NCI-H1436 treated with DMSO at 0.1 percent for 48 hours (cell line): ENCODE measurements at places on chromosomes 7 and 10.

GRCh38 chr7:110386913-110387312, 704.0 kb upstream of the LRRN3 start:
- no peak for DNase-seq

GRCh38 chr7:47342296-47343060, 239.4 kb downstream of the TNS3 start:
- no peak for DNase-seq

GRCh38 chr10:32054094-32054493, 2.1 kb downstream of the KIF5B start:
- DNase-seq, result no peak

DNA sequence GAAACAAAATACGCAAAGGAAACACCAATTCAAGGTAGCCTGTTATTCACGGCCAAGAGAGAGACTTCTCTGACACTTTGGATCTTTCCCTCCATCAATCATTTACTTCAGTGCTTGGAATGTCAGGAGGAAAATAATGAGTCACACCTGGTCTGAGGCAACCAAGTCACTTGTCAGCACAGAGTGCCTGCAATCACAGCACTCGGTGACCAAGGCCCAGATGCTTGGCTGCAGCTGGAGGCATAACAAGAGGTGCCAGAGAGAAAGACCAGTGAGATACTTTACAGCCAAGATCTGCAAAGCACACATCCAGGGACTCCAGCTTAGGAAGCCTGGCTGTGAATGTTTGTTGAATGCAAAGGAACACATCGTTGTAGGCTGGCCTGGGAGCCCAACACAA, 33.9 kb downstream of the ASB13 start:
- DNase-seq, result no peak

- no peak for DNase-seq
Measured at GRCh38 chr7:106155027-106155426, 42.9 kb upstream of the SYPL1 start.

DNA sequence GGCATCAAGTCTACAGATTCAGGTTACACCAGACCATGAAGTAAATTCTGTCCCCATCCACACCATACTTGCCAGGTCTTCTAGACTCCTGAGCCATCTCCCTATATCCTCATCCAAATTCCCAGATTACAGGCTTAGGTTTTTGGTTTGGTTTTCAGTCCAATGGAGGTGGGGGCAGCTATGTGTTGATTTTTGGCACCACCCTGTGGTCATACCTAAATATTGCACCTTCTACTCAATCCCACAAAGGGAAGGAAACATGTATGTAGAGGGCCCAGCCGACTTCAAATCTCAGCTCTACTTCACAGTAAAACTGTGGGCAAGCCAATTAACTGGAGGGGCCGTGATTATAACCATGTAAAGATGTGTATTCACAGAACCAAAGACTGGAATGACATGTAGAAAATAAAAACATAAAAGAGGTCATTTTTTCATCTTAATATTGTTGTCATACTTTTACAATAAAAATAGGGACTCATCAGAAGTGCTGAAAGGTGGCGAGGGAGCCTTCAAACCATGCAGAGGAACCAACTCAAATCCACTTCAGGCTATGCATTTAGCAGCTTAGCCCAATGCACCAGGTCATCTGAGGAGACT, 19.8 kb downstream of the ERCC6 start:
- DNase-seq, result no peak

DNA sequence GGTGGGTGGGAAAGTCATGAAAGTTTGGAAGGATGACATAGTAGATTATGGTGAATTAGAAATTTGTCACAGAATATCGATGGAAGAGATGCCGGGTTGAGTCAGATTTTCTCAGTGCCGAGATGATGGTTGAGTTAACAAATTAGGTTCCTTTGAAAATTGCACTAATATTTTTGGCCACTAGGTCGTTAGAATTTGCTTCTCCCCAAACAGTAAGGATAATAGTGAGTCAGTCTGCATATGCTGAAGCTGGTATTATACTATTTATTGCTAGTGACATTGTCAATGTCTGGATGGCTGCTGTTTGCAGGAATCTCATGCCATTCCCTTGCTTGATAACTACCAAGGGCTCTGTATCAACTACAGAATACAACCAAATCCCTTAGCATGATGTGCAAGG, 37.7 kb upstream of the MINDY3 start:
- DNase-seq, result no peak

DNA sequence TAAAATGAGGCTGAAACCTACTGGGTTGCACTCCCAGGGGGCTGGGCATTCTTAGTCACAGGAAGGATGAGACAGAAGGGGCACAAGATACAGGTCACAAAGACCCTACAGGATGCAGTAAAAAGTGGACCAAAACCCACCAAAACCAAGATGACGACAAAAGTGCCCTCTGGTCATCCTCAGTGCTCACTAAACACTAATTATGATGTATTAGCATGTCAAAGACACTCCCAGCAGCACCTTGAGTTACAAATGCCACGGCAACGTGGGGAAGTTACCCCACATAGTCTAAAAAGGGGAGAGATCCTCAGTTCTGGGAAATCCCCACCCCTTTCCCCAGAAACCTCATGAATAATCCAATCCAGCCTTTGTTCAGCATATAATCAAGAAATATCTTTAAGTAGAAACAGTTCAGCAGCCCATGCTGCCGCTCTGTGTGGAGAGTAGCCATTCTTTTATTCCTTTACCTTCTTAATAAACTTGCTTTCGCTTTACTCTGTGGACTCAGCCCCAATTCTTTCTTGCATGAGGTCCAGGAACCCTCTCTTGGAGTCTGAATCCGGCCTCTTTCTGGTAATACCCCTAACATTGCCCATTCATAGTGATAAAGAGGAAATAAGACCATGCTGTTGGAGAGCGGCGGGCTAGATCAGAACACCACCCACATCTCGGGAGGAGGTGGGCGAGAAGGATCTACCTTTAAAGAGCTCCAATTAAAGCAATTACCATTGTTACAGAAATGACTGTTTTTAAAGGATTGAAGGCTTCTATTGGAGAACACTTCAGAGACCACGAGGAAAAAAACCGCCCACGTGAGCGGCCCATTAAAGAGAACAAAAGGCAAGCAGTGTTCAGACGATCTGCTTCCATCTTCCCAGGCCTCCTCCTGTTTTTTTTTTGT, 170.9 kb downstream of the USP6NL start:
- no peak for DNase-seq

- DNase-seq, result no peak
Measured at GRCh38 chr7:149827089-149827981, 10.8 kb upstream of the ZNF862 start.

DNA sequence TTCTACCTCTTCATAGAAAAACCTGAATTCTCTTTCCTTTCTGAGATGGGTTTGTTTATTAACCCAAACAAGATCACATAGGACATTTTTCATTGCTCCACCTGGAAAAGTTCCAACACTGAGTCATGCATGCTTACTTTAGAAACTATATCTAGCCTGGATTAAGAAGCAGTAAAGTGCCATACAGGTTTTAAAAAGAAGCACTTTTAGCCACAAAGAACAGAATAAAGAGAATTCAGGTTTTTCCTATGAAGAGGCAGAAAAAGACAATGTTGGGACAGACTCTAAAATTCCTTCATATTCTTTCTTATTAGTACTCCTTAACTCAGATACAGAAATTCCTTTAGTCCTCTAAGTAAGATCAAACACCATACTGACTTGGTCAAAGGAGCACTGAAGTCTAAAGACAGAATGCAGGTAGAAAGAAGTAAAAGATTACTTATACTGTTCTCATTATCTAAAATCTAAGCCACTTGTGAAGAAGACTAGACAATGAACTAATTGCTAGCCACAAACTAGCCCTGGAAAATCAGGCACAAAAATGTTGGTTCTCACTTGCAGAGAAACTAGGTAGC, 241.3 kb downstream of the ANK3 start:
- DNase-seq, result no peak

DNA sequence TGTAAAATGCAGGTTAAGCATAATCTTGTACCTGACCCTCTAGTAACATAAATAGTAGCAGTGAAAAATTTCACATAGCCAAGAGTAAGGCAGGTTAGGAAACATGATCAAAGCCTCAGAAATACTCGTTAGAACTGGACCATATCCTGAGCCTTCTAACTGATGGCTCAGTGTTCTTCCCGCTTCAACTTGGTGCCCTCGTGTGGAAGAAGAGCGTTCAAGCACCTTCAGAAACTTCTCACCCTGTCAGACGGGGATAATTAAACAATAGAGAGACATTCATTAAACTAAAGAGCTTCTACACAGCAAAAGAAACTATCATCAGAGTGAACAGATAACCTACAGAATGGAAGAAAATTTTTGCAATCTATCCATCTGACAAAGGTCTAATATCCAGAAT, 124.5 kb downstream of the MYOF start:
- DNase-seq, result no peak

DNA sequence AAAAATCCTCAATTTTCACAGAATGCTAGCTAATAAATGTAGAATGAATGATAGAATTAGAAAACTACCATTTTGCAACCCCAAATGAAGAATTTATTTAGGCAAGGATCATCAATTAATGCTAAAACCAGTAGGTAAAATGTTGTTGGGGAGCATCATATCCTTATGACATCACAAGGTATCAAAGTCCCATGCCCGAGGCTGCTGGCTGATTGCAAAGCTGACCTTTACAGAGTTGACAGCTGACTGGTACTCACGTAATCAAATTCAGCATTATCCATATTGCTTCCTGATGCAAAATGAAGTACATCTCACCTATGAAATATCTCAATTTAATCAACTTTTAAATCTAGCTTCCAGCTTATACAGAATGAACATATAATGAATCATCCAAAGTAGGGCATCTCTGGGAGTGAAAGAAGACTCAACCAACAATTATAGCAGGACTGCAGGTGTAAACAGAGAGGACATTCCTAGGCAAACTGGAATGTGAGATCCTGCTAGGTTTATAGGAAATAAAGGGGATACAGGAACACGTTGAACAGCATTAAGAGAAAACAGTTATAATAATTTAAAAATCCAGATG, 10.2 kb upstream of the BLNK start:
- no peak for DNase-seq

GRCh38 chr7:100102950-100103840, 1.8 kb downstream of the AP4M1 start:
- DNase-seq, result no peak

DNA sequence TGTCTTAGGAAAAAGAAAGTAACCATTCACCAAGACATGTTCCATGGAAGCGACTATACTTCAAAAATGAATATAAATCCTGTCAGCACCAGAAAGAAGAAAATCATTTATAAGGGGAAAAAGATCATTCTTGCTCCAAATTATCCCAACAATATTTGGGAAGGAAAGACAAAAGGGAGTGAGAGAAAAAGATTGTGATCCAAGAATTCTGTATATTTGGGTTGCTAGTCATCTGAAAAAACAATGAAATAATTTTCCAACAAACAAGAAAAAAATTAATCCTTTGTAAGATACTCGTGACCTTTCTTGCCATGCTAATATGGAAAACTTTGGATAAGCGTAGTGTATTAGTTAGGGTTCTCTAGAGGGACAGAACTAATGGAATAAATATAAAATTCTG, 163.2 kb upstream of the ZNF32 start:
- DNase-seq, result no peak

- no peak for DNase-seq
Measured at GRCh38 chr7:108138911-108139310, 8.8 kb upstream of the LAMB4 start.

GRCh38 chr7:132286836-132287235, 289.4 kb downstream of the PLXNA4 start:
- no peak for DNase-seq

GRCh38 chr10:15793664-15794063, 66.6 kb downstream of the MINDY3 start:
- no peak for DNase-seq

DNA sequence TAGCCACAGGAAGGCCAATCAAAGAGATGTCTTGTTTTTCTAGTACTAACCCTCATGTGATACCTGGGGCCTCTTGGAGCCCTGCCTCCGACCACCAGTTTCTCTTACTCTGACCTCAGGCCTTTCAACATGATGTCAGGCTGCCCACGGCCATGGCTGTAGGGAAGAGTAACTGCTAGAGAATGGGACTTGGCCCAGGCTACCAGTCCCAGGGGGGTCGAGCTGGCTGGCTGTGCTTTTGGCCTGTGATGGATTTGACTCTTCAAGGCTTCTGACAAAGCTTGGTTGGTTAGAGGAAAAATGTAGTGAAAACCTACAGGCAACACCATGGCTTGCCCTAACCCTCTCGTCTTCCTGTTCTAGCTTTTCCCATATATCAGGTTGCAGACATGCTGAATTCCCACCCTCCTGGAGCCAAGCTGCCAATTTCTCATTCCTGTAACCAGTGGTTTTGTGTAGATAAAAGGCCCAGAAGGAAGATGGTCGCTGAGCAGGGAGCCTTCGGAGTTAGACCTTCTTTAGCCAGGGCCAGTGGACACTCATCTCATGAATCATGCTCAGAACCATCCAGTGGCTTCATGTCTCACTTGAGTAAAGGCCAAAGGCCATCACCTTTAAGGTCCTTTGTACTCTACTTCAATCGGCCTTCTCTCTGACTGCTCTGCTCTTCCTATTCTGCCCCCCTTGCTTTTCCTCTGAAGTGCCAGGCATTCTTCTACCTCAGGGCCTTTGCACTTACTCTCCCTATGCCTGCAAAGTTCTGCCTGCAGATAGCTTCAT, 19.7 kb downstream of the SUFU start:
- no peak for DNase-seq

GRCh38 chr7:137994216-137994615, 7.7 kb downstream of the CREB3L2 start:
- DNase-seq, result no peak

DNA sequence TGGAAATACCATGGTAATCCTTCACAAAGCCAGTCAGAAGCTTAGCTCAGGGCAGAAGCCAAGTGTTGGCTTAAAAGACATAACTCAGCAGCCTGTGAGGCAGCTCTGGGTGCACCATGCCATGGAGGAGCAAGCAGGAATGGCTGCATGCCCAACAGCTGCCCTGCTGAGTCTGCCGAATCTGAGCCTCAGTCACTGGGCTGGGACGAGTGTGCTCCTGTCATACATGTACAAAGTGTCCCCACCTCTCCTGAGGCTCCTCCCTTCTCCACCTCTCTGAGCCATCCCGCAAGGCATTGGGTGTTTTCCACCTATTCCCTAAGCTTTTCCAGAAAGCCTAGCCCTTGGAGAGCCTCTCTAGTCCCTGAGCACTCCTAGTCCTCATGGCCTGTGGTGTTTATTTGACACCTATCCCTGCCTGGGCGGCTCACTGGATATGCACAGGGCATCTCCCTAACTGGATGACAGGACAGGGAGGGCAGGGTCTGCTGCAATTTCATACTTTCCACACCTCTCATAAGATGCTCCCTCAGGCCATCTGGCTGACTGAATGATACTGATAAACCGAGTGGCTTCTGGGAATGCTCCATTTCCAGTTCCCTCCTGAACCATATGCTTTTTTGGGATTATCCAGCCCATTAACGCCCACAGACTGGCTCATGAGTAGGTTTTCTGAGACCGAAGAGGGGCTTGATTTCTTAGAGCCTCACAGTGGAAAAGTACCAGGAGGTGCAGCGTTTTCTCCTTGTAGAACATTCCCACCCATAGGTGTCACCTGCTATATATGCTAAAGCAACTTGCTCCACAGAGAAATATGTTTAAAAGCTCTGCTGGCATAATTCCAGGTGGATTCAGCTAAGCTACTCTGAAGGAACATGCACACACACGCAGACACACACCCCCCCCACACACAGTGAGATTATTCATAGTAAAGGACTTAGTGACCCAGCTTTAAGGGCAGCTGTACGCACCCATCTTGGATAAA, 199.3 kb downstream of the SNX10 start:
- peak; percentile 13 for DNase-seq
